ENCODE measurements at places on chromosomes 6 and 20.
A peak's percentile ranks its signal among the peaks of the same experiment; 100 is the strongest.

DNA sequence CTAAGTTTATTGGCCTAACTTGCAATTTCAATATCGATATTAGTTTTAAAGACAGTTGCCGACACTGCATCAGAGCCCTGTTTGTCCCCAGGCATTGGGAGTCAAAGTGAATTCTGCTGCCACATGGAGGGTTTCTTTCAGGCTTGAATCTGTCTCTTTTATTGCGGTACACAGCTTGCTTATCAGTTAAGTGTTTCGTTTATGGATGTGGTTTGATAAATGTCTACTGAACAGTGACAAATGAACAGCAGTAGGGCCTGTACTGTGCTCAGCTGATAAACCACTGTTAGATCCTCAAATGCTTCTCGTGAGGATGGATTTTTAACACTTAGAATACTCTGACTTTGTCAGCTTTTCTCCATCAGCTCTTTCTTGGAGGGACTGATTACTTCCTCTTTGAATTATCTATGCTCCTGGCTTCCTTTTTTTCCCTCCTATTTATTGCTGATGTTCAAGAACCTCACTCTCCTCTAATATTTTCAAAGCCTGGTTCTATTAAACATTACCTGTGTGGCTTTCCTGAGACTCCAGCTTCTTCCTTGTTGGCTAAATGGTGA, 240.8 kb downstream of the PLCB1 start:
- DNase-seq, result no peak

- no peak for DNase-seq
Observed at GRCh38 chr6:28490205-28490890, 25.2 kb downstream of the GPX6 start.

- DNase-seq, result no peak
Observed at GRCh38 chr20:52787216-52787615, 184.9 kb upstream of the TSHZ2 start.

DNA sequence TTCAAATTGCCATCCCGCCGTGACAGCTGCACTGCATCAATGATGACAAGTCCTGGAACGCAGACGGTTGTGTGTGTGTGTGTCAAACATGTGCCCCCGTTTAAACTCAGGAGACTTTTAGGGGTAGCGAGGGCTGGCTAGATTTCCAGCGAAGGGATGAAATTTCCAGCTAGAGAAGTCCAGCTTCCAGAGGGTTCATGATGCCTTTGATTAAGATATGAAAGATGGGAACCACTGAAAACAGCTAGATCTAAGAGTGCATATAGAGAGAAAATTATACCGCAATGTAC, 644 bp downstream of the KIZ start:
- no peak for DNase-seq

DNA sequence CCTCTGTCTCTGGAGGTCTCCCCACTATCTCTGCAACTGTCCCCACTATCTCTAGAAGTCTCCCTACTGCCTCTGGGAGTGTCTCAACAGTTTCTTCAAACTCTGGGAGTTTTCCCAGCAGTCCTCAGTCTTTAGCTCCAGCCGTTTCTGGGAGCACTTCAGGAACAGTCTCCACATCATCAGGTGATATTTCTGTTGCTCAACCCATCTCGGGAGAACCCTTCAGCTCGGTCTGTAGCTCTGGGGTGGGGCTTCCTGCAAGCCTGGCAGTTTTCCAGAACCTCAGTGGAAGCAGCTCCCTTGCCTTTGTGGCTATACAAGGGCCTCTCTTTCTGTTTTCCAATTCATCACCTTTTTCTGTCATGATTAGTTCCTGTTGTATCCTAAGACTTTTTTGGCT, 3.0 kb upstream of the SFTA2 start:
- peak; percentile 5 for DNase-seq

- DNase-seq, result no peak
Observed at GRCh38 chr20:22248051-22248667, 336.2 kb downstream of the FOXA2 start.

All from fibroblast of lung (primary cell).